ENCODE measurements at places on chromosomes 2 and 18.
A peak's percentile ranks its signal among the peaks of the same experiment; 100 is the strongest.

- DNase-seq, result peak; percentile 92
Observed at GRCh38 chr2:28643911-28644334, 107.7 kb upstream of the PPP1CB start.

GRCh38 chr2:224432003-224432579 lies 30.2 kb upstream of the FAM124B start:
- peak; percentile 26 for DNase-seq

- DNase-seq, result peak; percentile 31
Observed at GRCh38 chr18:32048507-32049091, 30.0 kb downstream of the RNF125 start.

GRCh38 chr18:6219116-6219717 lies 195.5 kb downstream of the L3MBTL4 start:
- peak; percentile 40 for DNase-seq

GRCh38 chr2:98608962-98609604 lies 694 bp downstream of the UNC50 start:
- DNase-seq, result peak; percentile 40

DNA sequence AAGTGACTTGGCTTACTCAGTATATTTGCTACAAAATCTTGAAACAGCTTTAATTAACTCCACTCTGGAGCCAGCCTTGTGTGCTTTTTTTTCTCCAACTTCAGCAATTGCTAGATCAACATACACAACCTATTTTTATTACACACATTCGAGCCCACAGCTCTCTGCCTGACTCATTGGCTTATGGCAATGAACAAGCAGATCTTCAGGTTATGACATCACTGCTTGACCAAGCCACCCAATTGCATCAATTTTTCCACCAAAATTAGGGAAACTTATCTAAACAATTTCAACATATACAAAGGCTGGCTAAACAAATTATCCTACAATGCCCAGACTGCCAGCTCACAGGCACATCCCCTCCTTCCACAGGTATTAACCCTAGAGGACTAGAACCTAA lies 39.6 kb upstream of the PDK1 start:
- peak; percentile 51 for DNase-seq

DNA sequence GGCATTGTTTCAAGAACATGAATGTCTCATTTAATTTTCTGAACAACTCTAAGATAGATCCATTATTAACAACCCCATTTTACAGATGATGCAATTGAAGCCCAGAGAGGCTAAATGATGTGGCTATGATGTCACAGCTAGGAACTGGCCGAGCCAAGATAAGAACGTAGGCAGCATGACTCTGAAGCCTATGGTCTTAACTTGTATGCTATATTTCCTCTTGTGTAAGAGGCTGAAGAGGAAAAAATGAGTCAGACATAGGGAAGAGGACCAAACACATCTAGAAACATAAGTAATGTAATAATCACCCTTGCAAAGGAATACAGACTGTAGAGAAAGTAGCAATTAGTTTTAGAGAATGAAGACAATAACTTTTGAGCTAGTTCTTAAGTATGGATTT lies 416.8 kb downstream of the FIGN start:
- peak; percentile 32 for DNase-seq

GRCh38 chr2:19364014-19364413 lies 5.6 kb upstream of the OSR1 start:
- DNase-seq, result no peak

- peak; percentile 9 for DNase-seq
Observed at GRCh38 chr2:168948621-168949212, 47.6 kb downstream of the G6PC2 start.

DNA sequence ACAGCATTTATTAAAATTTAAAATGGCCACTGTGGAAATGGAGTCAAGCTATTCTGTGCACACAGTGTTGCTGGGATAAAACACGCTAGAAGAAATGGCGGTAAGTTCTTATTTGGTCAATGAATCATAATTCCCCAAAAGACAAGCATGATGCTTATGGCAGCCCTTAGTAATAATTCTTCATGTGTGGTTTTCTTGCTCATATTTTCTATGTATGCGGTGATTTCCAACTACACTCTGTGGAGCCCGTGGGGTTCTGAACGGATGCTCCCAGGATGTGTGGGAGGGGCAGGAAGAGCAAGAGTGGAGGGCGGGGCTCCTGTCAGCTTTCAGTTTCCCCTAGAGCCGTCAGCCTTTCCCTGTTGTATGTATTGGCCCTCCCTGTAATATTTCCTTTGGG lies 91.7 kb upstream of the RMDN2 start:
- DNase-seq, result no peak

DNA sequence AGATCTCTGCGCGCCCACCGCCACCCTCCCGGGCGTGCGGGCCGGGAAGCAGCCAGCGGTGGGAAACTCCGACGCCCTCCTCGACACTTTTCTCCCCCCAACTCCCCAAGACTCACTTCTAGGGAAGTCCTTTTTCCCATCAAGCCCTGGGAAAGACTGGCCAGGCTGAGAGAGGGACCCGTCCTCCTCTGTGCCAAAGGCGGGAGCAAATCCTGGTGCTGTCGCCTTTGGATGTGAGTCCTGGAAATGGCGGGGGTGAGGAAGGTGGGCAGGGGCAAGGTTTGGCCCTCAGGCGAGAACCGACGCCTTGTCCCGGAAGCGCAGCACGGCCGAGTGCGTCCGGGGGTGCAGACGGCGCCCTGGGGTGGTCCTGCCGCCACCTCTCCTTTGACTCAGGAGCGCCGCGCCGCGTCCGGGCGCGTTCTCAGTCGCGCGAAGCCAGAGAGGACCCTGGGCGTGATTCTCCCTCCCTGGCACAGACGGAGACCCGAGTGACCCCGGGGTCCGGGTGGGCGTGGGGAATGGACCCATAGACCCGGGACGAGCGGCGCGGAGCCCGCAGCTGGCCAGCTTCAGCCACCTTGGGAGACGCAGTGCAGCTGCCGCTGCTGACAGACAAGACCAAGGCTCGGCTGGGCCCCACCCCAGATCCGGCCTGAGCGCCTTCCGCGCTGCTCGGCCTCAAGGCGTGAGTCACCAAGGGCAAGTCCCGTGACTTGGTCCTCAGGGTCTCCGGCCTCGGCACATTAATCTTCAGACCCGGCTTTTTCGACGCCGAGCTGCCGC lies 3.5 kb upstream of the LBX2 start:
- peak; percentile 73 for DNase-seq

GRCh38 chr2:218456849-218457248 lies 37.9 kb downstream of the VIL1 start:
- no peak for DNase-seq

GRCh38 chr2:205786976-205787375 lies 104.7 kb downstream of the NRP2 start:
- no peak for DNase-seq
